ENCODE measurements at places on chromosomes 11 and 22.

DNA sequence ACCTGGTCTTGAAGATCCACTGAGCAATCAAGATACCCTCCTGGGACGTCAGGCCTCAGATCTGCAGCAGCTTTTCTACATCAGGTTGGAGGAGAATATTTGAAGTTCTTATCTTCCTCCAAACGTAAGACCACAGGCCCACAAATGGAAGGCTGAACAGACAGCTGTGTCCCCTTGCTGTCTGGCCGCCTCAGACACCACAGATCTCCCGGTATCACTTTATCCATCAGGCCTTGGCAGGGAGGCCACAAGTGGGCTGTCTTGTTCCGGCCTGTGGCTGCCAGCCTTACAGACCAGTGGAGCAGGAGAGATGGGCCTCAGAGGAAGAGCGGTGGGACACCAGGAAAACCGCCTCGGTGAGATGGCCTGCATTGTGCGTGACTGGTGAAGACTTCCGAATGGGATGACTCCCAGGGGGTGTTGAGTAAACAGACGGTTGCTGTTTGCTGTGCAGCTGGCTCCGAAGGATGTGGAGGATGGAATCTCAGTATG, 15.9 kb downstream of the UBASH3B start:
- no peak for DNase-seq

DNA sequence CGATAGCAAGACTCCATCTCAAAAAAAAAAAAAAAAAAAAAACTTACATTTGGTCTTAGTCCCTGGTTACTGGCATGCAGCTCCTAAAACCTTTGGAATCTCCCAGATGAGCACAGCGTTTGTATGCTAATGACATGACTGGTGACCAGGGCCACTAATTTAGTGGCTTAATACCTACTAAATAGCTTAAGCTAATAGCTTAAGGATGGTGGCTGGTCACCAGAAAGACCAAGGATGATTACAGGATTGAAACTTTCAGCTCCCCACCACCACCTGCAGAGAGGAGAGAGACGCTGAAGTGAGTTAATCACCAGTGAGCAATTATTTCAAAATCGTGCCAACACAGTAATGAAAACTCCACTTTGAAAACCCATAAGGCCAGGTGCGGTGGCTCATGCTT, 37.1 kb downstream of the DENND5A start:
- DNase-seq: no peak

GRCh38 chr22:20584872-20585638, 77.6 kb downstream of the MED15 start:
- no peak for DNase-seq

DNA sequence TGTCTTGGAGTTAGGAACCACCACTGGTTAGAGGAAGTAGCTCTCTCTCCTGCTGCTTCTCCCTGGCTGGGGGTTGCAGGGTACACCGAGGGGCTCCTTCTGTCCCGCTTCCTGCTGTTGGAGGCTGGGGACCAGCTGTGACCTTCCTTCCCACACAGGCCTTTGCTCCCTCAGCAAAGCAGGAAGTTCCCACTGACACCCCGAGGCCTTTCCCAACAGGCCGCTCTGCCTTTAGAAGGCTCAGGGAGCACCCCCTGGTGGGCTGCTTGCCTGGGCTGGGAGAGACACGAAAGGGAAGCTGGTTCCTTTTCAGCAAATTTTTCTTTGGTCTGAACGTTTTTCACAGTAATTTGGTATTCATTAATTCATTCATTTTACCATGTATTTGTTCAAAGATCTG, 527.9 kb upstream of the B3GAT1 start:
- no peak for DNase-seq

DNA sequence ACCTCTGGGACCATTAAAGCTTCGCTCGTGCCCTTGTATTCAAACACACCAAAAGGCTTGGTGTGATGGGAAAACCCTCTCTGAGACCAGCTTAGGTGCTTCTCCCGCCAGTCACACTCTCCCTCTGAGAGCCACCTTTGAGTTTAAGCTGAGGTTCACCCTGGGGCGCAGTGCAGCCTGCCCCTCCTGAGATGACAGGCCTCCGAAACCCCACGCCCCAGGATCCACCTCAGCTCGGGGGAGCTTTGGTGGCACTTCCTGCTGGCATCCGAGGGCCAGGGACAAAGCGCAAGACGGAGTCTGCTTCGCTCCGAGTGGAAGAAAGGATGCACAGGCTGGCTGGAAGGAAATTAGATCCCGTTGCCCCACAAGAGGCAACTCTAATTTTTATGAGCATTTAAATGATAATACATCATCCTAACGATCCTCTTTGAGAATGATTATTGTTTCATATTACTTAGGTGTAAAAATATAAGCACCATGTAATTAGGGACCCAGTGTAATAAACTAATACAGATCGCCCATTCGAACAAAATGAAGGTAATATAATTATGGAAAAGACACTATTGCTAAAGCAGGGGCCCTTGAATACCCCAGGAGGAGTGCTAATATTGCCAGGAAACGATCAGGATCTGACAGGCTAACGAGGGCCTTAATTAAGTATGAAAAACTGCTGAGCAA, 134.7 kb downstream of the CEP164 start:
- no peak for DNase-seq

DNA sequence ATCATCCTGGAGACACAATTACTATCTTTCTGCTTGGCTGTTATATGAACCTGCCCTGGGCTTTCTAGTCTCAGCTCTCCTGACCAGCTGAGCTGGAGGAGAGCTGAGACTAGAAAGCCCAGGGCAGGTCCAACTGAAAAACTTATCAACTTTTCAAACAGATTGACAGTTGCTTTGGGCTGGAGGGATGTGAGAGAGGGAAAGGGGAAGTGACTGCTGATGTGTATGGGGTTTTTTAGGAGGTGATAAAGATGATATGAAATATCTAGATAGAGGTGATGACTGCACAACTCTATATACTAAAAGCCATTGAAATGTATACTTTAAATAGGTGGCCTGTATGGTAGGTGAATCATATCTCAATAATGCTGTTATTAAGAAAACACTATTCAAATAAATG, 60.2 kb upstream of the CHRM4 start:
- DNase-seq: no peak

DNA sequence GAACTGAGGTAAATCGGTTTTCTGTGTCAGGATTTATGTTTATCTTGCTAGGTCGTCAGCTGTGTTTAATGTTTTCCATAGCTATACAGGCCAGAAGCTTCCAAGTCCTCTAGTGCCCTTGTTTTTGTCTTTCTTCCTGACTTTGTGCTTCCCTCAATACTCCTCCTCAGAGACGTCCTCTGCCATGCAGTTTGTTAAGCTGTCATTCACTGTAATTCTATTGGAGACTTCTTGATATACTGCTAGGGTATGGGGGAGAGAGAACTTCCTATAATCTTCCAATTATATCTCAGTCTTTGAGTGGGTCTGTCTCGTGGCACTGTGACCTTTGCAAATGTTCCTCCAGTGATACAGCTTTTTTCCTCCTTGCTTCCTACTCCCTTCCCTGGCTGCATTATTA, 327.3 kb upstream of the ANO5 start:
- DNase-seq: no peak

- DNase-seq: no peak
Observed at GRCh38 chr11:70661761-70662501, 263.6 kb downstream of the CTTN start.

GRCh38 chr11:92770981-92771380, 198.5 kb upstream of the MTNR1B start:
- no peak for DNase-seq

DNA sequence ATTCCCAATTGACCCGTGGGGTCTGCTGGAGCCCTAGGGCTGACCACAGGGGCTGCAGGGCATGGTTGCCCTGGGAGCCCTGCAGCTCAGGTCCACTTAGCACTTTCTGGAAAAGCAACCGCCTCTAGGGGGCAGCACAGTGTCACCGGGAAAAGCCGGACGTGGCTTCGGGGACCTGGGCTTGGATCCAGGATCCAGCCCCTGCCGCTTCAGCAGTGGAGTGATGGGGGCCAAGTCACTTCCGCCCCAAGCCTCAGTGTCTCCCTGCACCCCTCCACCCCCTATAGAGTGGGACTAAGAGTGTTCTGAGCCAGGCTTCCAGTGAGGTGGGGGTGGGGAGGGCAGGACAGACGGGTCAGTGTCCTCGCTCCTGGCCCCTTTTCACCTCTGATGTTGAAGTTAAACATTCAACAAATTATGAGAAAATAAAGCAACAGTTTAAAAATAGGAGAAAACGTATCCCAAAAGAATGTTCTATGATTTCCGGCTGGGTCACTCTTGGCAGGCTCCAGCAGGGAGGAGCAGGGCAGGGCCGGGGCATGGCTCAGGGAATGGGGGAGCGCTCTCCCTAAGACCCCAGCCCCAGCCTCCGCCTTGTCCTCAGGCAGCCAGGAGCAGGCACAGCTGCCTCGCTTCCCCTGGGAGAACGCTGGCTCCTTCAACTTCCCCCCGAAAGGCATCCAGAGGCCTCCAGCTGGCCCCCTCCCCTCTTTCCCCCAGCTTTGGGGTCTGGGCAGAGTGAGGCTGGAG, 96.5 kb upstream of the FGF3 start:
- no peak for DNase-seq

DNA sequence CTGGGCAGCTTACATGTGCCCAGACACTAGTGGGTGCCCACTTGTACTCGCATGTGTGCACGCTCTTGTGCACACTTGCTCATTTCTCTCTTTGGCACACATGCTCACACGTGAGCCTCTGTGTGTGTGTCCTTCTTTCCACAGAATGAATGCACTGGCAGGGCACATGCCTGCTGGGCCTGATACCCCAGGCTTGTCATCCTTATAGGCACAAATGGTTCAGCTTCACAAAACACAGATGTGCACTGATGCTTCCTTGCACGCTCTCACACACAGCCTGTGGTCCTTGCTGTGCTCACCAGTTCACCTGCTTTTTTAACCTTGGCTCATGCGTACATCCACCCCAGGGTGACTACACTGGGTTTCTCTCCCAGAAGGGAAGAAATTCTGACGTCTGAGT, 174.8 kb downstream of the BUD13 start:
- no peak for DNase-seq

DNA sequence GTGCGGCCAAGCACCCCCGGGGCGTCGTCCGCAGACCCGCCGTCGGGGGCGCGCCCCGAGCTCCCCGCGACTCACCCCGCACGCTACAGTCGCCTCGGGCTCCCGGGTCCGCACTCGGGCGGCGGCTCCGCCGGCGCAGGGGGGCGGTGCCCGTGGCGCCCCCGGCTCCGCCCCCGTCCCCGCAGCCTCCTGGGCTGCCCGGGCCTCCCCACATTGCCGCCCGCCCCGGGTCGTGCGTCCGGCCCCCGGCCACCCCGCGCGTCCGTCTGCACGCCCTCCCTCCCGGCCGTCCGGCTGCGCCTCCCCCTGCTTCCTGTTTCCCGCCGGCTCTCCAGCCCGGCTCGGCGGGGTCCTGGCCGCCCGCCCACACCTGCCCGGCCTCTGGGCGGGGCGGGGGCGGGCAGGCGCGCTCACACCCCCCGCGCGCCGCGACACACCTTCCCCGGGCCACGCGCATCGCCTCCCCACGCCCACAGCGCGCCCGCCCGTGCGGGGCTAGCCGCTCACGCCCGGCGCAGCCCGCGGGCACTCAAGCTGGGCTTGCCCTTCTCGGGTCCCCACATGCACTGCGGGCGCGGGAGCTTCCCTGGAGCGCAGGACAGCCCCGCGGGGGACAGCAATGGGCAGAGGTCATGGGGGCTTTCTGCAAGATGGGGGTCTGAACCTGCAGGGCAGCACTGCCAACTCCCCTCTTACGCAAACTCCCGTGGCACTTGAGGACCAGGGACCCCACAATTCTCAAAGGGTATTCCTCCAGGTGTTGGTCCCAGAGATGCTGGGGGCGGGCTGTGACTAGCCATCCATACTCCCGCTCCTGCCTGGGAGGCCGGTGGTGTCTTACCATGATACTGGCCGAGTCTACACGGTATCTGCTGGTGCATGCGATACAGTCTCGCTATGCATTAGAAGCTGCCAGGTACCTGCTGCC, at the start of gene CARD10:
CARD10 (minus strand) TSS at position 148 of the 928 bp plus-strand sequence. CDS start 215 bp downstream, outside the sequence.
- DNase-seq: no peak

DNA sequence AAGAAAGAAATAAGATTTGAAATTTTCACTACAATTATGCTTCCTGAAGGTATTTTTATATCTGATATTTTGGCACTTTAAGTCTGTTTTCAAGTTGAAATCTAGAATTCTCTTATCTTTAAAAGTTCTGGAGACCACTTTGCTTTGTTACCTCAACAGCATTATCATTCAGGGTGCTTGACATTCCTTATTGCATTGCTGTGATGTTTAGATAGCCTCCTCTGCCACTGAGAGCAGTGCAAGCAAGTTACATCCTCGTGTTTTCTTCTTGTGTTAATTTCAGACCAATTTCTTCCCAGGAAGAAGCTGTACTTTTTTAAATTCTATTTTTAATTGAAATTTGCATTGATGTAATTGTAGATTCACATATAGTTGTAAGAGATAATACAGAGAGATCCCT, 333.9 kb upstream of the KIRREL3 start:
- DNase-seq: no peak

- no peak for DNase-seq
Observed at GRCh38 chr22:31977141-31977841, 33.0 kb downstream of the YWHAH start.

- DNase-seq: no peak
Observed at GRCh38 chr11:42841556-42841955, 470.2 kb upstream of the API5 start.

- no peak for DNase-seq
Observed at GRCh38 chr22:34255042-34255441, 334.8 kb upstream of the LARGE1 start.

- no peak for DNase-seq
Observed at GRCh38 chr11:108197351-108197750, 25.1 kb downstream of the NPAT start.

- no peak for DNase-seq
Observed at GRCh38 chr11:131889760-131890581, 519.6 kb downstream of the NTM start.

GRCh38 chr11:72072348-72072747, 8.0 kb downstream of the NUMA1 start:
- DNase-seq: no peak

Data from epithelial cell of proximal tubule (primary cell).